ENCODE measurements at places on chromosomes 7 and 10.
A peak's percentile ranks its signal among the peaks of the same experiment; 100 is the strongest.

DNA sequence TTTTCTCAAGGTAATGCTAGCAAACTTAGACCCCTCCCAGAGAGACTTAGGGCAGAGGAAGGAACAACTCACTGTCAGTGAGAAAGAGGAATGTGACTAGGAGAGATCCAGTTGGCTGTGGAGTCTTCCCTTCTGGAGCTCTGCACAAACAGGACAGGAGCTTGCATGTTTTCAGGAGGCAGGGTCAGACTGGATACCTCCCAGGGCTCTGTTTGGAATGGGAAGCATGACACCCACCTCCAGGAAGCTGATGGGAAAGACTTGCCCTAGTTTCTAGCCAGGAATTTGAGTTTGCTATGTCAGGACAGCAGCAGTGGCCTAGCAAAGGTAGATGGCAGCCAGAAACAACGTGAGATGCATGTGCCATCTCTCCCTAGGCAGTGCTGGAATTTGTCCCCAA, 40.6 kb downstream of the GHRHR start:
- no peak for DNase-seq

- no peak for DNase-seq
Observed at GRCh38 chr10:110408203-110408871, 89.4 kb upstream of the DUSP5 start.

GRCh38 chr10:101762736-101763135, 13.2 kb downstream of the FGF8 start:
- DNase-seq: no peak

DNA sequence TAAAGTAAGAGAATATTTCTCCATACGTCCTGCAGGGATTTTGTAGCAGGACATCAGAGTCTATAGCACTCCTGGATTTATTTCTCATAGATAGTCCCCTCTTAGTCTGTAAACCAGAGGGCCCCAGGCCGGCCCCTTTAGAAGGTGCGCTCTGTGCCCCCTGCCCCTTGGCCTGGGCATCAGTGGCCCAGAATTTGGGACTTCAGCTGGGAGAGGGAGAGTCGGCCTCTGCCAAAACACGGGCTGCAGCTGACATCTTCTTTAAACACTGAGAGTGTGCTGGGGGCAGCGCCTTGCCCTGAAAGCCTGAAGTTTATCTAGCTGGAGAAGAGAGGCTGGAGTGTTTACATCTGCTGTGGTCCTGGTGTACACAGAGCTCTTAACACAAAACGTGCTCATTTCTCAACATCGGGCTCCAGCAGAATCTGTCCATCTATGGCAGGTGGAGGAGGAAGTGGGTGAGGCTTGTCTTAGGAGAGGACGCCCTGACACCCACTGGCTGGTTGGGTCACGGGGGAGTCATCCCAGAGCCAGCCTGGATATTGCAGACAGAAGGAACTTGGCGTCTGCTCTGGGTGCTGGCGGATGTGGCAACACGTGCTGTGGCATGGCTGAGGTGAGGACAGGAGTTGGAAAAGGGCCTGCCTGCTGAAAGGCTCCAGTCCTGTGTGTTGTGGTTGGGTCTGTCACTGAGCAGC, 5.0 kb upstream of the TACR2 start:
- no peak for DNase-seq

GRCh38 chr7:130288829-130289228, 4.1 kb upstream of the CPA4 start:
- no peak for DNase-seq

DNA sequence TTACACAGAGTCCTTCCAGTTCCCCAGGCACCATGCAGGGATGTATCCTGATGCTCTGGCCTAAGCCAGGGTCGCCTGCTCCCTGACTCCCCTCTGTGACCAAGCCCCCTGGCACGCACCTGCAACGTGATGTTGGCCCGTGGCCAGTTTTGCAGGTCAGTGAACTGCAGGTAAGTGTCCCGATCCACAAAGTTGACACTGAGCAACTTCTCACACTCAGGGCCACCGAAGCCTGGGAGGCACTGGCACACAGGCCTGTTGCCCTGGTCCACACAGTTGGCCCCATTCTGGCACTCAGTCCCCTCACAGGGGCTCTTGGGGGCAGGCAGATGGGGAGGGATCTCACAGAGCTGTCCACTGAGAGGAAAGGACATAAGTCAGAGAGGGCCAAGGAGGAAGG, 174.3 kb downstream of the LCOR start:
- no peak for DNase-seq

DNA sequence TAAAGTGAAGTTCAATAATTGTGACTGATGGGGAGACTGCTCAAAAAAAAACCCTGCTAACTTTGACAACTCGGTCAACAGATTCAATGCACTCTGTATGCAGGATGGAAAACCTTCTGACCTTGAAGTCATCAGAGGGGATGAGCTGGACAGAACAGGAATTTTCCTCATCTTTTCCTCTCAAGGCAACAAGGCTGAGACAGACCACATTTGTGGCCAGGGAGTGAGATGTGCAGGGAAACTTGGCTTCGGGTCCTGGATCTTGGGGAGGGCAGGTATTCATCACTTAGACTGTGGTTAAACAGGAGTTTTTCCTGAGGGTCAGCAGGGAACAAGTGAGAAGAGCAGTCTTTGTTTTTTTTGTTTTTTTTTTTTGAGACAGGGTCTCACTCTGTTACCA, 100.6 kb downstream of the BAMBI start:
- no peak for DNase-seq

GRCh38 chr7:39433550-39433949, 132.7 kb upstream of the YAE1 start:
- DNase-seq: no peak

DNA sequence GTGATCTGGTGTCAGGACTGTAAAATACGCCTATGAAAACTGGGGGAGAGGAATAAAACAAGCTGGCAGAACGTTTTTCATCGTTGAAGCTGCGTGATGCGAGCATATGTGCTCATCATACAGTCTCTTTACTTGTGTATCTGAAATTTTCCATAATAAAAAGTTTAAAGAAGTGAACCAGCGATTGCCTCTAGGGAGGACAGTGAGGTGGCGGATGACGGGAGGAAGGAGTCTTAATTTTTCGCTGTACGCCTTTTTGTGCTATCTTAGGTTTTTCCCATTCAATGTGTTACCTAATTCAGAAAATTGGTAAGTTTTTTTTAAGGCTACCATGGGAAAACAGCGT, 891 bp upstream of the WAPL start:
- DNase-seq: no peak

GRCh38 chr10:38730076-38730475, 635.9 kb downstream of the ZNF37A start:
- DNase-seq: no peak

GRCh38 chr7:3537210-3537875, 236.3 kb downstream of the SDK1 start:
- DNase-seq: no peak

DNA sequence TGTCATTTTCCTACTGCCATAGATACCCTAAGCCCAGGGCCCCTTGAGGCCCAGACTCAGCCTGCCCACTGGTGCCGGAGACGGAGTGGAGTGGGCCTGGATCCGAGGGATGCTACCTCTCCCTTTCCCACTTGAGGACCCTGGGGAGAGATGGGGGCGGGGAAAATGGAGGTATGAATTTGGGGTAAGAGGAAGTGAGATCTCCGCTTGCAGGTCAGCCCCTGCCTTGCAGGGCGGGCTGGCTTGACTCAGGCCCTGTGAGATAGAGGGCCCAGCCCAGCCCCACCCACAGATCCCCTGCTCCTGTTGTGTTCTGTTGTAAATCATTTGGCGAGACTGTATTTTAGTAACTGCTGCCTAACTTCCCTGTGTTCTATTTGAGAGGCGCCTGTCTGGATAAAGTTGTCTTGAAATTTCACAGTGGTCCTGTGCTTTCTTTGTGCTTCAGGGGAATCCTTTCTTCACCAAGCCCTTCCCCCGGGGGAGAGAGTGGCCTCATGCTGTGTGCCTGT, 13.2 kb downstream of the YKT6 start:
- no peak for DNase-seq

- peak; percentile 82 for DNase-seq
Observed at GRCh38 chr10:27252267-27253000, 11.8 kb upstream of the ACBD5 start.

GRCh38 chr10:5561704-5562645, 37.2 kb downstream of the CALML3 start:
- no peak for DNase-seq

GRCh38 chr7:150668472-150668911, 17.0 kb upstream of the GIMAP2 start:
- peak; percentile 67 for DNase-seq

DNA sequence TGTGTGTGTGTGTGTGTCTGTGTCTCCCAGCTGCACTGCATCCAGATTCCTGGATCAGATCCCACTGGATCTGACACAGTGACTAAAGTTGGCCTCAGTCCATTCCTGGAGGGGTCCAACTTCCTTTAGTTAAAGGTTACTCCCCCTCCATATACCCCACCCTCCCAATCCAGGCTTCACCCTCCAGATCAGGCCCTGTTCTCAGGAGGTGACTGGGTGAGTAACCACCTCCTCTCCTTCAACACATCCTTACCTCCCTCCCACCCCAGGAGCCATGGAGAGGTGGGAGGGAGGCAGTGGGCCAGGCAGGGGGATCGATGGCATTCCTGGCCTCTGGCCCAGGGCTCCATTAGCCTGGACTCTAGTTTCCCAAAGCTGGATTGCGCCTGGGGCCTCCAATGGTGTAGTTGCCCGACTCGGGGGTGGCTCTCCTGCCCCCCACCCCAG, 11.3 kb downstream of the KCNIP2 start:
- no peak for DNase-seq

DNA sequence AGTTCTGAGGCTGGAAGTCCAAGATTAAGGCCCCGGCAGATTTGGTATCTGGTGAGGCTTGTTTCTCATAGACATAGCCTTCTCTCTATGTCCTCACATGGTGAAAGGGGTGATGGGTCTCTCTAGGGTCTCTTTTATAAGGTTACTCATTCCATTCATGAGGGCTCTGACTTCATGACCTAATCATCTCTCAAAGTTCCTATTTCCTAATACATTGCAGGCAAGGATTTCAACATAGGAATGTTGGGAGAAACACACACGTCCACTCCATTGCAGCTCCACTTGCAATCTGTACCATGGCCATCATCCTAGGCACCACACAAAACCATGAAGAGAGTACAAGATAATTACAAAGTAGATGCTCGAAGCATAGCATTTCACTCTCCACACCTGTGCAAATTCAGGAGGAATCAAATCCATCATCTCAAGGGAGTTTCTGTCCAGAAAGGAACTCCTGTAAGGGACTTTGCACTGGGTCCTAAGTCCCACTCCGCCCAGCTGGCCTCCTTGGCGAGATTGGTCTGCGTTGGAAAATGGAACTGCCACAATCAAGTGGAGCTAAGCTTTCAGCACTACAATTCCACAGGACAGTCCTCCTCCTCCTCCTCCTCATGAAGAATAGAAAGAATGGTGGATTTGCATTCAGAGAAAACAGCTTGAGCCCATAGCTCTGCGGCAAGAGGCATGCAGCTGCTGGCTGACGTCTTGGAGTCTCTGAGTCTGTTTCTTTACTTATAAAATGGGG, 8.8 kb downstream of the DDC start:
- no peak for DNase-seq

- DNase-seq: no peak
Observed at GRCh38 chr10:93139059-93139655, 65.5 kb downstream of the CYP26A1 start.

DNA sequence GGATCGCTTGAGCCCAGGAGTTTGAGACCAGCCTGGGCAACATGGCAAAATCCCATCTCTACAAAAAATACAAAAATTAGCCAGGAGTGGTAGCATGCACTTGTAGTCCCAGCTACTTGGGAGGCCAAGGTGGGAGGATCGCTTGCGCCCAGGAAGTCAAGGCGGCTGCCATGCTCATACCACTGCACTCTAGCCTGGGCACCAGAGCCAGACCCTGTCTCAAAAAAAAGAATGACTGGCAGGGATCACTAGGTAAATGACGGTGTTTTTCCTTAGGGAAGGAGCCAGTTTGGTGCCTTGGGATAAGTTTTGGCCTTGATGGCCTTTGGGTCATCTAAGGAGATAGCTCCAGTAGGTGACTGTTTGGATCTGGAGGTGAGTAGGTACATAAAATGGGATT, 8.9 kb downstream of the TMEM248 start:
- DNase-seq: no peak

- no peak for DNase-seq
Observed at GRCh38 chr10:121781101-121781500, 146.7 kb downstream of the ATE1 start.

DNA sequence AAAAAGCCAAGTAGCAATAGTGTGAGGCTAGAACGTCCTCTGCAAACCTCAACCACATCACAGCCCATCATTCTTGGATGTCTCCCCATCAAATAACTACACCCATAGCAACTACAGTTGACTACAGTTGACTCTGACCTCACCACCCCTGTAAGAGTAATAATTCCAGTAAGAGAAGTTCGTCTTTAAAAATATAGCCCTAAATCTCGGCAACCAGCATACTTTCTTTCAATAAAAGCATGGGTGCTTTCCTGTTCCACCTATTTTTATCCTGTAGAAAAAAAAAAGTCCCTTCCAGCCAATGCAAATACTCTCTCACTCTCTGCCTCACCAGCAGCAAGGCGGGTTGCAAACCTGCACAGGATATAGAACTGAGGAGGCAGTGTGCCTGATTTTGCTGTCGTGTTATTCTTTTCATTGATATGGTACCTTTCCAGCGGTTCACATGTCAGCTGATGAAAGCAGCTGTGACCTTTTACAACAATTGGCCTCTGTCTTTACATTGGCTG, 187.5 kb upstream of the NFE2L3 start:
- DNase-seq: no peak

GRCh38 chr10:6203331-6204062, 765 bp downstream of the PFKFB3 start:
- DNase-seq: no peak

DNA sequence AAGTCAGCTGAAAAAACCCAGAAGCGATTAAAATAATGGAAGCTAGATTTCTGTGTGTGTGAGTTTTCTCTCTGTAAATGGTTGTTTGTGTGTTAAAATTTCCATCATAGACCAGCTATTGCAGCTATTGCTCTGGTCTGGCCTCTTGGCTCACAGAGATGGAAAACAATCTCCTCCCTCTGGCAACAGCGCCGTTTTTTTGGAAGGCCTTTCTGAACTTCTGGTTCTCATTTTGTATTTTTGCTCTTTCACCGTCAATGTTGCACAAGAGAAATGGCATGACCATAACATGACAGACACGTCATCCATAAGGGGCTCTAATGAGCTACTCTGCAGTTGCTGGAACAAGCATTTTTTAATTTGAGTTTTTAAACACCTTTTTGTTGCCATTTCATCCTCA, 91.0 kb downstream of the CUBN start:
- no peak for DNase-seq

- no peak for DNase-seq
Observed at GRCh38 chr7:121073463-121074099, 85.1 kb downstream of the CPED1 start.

- peak; percentile 13 for DNase-seq
Observed at GRCh38 chr7:64300641-64301405, 12.9 kb upstream of the ZNF736 start.

GRCh38 chr10:84401854-84402611, 73.6 kb downstream of the CCSER2 start:
- DNase-seq: no peak

DNA sequence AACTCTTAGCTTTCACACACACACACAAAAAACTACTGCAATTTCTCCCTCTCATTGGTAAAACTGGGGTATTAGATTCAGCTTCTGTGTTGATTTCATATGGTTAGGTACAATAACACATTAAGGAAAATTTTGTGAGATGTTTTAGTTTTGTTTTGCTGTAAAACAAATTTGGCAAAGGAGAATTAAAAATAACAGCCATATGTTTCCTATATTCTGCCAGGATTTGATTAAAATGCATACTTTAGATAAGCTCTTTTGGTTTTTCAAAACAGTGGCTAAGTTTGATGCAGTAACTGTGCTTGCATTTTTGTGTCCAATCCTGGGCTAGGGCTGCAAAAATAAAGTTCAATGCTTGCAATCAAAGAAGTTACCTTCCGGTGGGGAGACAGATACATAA, 126.3 kb downstream of the CALCR start:
- no peak for DNase-seq

- no peak for DNase-seq
Observed at GRCh38 chr10:80463868-80464267, 9.8 kb downstream of the TSPAN14 start.

All from stimulated activated CD4-positive, alpha-beta T cell treated with anti-CD3 and anti-CD28 coated beads, Interleukin-1b, Interleukin-23, amount 100 ng/mL, for 48 hours (primary cell).